ENCODE measurements at places on chromosomes 2 and 18.

DNA sequence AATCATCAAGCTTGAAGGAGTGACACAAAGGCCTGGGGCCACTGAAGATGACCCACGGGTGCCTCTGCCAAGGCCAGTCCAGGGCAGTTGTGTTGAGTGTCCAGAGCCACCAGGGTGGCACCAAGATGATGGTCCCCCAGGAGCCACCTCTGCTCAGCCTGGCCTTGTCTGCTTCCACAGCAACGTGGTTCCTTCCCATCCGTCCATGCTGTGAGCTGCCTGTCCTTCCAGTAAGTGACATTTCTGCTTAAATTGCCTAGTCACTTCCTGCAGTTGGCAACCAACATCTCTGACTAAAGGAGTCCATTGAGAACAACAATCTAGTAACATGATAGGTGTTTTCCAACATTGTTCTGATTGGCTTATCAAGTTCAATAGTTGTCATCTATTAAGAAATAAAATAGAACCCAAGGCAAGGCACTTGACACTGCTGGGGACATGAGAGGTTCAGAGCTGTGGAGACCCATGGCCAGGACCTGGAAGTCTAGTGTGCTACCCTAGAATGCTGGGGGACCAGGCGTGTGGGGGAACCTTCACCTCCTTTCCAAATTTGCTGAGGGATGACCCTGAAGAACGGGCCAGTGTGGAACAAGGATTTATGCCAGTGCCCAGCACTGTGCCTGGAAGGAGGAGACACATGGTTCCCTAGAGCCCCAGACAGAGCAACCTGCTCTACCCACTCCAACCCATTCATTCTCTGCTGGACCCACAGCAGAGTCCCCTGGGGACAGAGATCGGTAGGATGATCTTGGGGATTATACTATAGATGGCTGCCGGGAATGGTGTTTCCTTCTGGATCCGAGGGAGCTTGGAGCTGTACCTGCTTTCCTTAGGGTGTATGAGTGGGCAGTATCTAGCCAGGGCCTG, 98.9 kb upstream of the EPC2 start:
- DNase-seq: no peak

GRCh38 chr18:59072727-59073421, 66.8 kb upstream of the SEC11C start:
- no peak for DNase-seq

- no peak for DNase-seq
These were observed 367.1 kb upstream of the PIK3C3 start for GRCh38 chr18:41587976-41588375.

DNA sequence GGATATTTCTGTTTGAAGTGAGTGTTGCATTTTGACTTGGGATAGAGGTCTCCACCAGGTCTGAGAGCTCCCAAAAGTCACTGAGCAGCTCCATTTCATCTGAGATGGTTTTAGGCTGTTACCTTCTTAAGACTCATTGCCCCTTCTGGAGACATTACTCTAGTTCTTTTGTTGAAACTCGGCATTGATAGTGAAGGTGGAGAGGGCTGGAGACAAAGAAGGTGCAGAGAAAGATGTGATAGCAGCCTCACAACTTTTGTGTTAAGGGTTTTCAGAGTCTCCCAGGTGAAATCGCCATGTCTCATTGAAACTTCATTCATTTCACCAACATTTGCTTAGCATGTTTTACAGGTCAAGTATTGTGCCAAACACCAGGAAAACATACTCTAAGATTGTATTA, 219.6 kb downstream of the INSIG2 start:
- no peak for DNase-seq

DNA sequence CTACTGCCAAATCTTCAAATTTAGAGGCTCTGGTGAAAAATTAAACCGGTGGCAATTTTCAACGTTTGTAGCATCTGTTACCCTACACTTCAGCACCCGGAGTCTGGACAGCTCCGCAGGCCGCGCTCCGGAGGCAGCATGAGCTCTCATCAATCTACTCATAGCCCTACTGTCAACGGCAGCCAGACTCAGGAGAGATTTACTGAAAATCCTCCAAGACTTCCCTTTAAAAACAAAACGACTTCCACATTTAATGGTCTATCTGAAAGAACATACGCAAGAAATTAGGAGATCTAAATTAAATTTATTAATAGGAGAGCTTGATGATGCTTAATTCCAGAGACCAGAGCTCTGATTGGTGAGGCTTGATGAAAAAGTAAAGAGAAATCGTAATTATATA, 970 bp upstream of the ADCYAP1 start:
- no peak for DNase-seq

- no peak for DNase-seq
These were observed 74.1 kb upstream of the GLI2 start for GRCh38 chr2:120661551-120661950.

GRCh38 chr2:121197369-121198091, 87.5 kb downstream of the TFCP2L1 start:
- DNase-seq: no peak

DNA sequence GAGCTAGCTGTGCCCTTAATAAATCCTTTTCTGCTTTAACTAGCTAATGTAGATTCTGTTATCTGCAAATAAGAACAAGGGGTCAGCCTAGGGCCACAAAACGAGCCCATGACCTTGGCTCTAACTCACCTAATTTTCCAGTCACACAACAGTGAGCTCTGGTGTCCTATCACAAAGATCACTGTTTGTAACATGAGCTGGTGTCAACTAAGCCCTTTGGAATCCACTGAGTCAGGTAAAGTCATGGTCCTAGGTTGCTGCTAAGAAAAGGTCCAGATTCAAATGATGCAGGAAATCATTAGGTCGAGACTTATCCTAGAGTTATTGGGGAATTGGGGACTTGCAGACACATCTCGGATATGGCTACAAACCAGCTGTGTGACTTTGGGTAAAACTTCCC, 49.9 kb downstream of the ST8SIA5 start:
- DNase-seq: no peak

DNA sequence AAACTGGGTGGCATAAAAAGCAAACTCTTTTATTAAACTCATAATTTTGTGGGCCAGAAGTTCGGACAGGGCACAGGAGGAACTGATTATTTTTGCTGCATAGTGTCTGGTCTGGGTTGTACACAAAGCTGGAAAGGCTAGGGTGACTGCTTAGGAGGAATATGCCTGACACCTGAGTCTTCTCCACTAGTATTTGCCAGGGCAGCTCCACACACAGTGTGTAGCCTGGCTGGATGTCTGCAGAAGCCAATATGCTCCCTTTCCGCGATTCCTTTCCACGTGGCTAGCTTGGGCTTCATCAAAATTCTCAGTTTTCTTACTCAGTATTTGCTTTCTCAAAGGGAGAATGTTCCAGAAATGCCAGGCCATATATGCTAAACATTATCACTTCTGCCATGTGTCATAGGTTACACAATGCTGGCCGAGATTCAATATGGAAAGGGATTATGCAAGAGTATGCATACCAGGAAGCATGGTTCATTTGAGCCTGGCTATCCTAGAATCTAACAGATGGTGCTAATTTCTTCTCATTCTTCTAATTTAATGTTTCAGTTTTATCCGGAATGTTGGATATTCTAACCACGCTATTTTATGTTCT, 142.7 kb upstream of the DOK6 start:
- no peak for DNase-seq

DNA sequence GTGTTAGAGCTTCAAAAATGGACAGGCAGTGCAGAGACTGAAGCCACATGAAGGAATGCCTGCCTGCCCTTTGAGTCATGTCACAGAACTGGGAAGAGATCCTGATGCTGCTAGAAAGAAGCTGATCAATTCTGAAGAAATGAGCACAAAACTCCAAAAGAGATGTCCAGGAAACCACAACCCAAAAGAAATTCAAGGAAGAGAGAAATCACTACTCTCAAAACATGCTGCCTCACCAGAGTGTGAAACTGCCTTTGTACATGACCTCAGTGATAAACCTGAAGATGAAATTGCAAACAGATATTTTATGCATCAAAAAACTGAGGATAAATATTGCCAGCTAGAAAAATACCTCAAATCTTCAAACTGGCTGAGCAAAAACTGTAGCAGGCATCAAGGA, 20.5 kb downstream of the USP40 start:
- DNase-seq: no peak

DNA sequence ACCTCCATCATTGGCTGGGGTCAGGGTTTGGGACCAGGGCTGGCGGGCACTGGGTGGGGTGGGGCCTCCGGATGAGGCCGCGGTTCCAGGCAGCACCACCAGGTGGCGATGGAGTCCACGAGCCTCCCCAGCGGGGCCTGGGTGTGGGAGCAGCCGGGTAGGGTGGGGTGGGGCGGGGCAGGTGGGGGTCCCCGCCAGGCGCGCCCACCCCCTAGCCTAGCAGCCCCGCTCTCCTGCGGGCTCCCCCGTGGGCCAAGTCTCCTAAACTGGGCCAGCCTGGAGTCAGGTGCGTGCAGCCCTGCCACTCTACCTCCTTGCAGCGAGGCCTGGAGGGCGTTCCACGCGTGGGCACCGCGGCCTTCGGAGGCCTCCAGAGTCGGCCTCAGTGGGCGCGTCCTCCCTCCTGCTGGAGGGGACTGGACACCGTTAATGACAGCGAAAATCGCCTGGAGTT, 187.5 kb downstream of the TWIST2 start:
- DNase-seq: peak; percentile 94

- DNase-seq: no peak
These were observed 65.0 kb downstream of the SLC39A10 start for GRCh38 chr2:195722075-195722474.

DNA sequence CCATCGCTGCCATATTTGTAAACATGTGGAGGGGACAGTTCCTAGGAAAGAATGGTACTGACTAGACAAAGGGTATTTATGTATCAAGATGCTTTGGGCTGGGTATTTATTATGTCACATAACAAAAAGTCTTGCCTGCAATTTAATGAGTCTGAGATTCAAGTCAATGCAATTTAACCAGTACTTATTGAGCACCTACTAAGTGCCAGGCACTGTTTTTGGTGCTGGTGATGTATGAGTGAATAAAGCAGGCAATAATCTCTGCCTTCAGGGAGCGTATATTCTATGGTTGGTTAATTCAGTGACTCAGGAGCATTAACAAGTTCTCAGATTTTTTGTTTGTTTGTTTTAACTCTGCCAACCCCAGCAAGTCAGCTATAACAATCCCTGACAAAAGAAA, 24.6 kb upstream of the ACVR1 start:
- no peak for DNase-seq

- no peak for DNase-seq
These were observed 10.6 kb downstream of the IL1F10 start for GRCh38 chr2:113078350-113078839.

GRCh38 chr2:154696369-154696768, 2.1 kb upstream of the KCNJ3 start:
- DNase-seq: no peak

DNA sequence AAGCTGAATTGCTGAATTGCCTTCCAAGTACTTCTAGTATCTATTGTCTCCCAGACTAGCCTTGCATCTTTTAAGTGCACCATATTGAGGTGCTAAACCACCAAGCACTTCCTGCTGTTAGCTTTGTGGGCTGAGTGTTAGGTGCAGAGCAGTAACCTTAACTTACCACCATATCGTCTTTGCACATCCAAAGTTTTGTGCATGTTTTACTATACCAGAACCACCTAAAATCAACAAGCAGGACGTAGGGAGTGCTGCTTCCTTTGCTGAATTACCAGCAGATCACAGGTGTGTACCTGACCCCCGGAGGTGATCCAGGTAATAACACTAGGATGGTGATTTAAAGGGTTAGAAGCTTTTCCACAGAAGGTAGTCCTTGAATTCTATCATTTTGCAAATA, 359.9 kb upstream of the HNRNPA3 start:
- DNase-seq: no peak

DNA sequence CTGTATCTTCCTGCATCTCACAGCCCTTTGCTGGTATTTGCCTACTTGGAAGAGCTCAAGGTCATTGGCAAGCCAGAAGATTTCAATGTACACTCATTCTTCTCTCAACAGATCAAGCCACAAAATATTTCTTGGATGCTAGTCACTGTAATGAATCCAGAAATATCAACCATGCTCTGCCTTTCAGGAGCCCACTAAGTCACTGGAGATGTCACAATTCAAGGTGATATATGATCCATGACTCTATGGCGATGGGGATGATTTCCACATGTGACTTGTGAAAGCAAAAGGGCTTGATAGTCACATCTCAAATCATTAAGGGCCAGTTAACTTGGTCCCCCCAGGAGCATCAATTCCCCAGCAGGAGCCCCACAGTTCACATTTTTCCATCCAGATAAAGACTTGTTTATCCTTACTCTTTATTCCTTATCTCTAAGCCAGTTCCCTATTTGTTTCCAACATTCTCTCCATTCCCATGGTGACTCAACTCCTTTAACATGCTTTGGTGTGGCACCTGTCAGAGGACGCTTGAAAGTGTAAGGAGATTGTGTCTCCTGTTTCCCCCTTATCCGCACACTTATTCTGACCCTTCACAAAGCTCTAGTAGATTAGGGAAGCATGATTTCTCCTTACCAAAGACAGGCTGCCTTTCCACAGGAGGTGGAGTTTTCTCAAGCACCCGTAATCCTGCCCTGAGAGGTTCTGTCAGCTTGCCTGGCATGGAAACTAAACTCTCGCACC, 15.8 kb downstream of the PKDCC start:
- DNase-seq: no peak

- DNase-seq: no peak
These were observed 140.6 kb upstream of the GLI2 start for GRCh38 chr2:120594856-120595685.

GRCh38 chr2:107927034-107927534, 59.2 kb upstream of the SLC5A7 start:
- DNase-seq: no peak

- DNase-seq: no peak
These were observed 2.8 kb upstream of the SULT6B1 start for GRCh38 chr2:37191253-37191652.

GRCh38 chr2:128315122-128315828, 3.4 kb downstream of the HS6ST1 start:
- DNase-seq: peak; percentile 7

DNA sequence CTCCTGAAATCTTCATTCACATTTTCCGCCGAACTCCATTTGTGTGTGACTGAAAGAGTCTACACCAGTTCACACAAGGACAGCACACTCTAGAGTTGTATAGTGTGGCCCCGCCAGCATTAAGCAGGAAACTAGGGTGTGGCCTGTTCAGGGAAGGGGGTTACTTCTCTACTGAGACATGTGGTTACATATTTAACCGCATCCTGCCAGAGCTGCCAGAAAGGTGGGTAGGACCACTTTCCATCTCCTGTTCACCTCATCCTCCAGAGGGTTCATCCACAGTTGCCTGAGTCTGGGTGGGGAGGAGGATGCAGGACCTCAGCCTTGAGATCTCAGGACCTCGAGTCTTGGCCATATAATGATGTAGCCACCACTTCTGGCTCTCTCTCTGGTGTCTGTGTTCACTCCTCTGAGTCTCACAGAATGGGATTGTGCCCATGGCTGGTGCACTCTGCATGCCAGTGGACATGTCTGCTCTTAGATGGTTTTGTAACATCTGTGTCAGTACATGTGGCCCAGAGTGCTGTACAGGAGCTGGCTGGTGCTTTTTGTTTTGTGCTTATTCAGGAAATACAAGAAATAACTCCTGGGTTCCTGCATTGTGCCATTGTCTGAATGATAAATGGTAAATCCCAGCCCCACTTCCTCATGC, 7.7 kb upstream of the SP140L start:
- peak; percentile 35 for DNase-seq

All from GM12892 (cell line).